Right renal cortex interstitium (tissue), 3 donors: ENCODE measurements at places on chromosomes 1 and 21. TPM values are rescaled to one million over a fixed set of nuclear protein-coding genes. Genes with fewer than 3 reads are reported as not detected.

The BEND5 gene
- polyA plus RNA-seq, result 28.3 TPM

The RNU1-2 gene
- polyA plus RNA-seq, result not detected

The KLHDC9 gene
- polyA plus RNA-seq, result 16.4 TPM

The RAB42 gene
- 2.6 TPM for polyA plus RNA-seq

The A3GALT2 gene
- not detected for polyA plus RNA-seq

The TNFSF18 gene
- polyA plus RNA-seq, result 0.23 TPM

The CDCA8 gene
- 18.3 TPM for polyA plus RNA-seq

The NIBAN1 gene
- polyA plus RNA-seq, result 3.7 TPM

The NTNG1 gene
- 33.7 TPM for polyA plus RNA-seq

The CFHR5 gene
- not detected for polyA plus RNA-seq

The SERINC2 gene
- 38.6 TPM for polyA plus RNA-seq

The CHD5 gene
- polyA plus RNA-seq, result 0.35 TPM

The CFAP410 gene
- polyA plus RNA-seq, result 15.4 TPM

The TEDDM1 gene
- polyA plus RNA-seq, result 0.11 TPM

The FAM151A gene
- 24.2 TPM for polyA plus RNA-seq

The MCOLN3 gene
- 9.4 TPM for polyA plus RNA-seq

The MAP3K7CL gene
- 6.3 TPM for polyA plus RNA-seq

The METTL13 gene
- 31.9 TPM for polyA plus RNA-seq

The PBX1 gene
- 146 TPM for polyA plus RNA-seq

The SRSF4 gene
- 98.5 TPM for polyA plus RNA-seq

The PIGV gene
- polyA plus RNA-seq, result 19.2 TPM

The S100A9 gene
- polyA plus RNA-seq, result 22.1 TPM

The SNAP47 gene
- polyA plus RNA-seq, result 43.0 TPM

The MPC2 gene
- 207 TPM for polyA plus RNA-seq

The TMEM81 gene
- 4.5 TPM for polyA plus RNA-seq

The AADACL3 gene
- polyA plus RNA-seq, result not detected

The GCSAML gene
- polyA plus RNA-seq, result 0.71 TPM

The CLCA4 gene
- polyA plus RNA-seq, result not detected

The UBE2J2 gene
- 42.1 TPM for polyA plus RNA-seq

The SUSD4 gene
- 16.6 TPM for polyA plus RNA-seq

The KRTAP20-3 gene
- not detected for polyA plus RNA-seq

The TNFRSF4 gene
- polyA plus RNA-seq, result 0.93 TPM

The MDM4 gene
- 22.0 TPM for polyA plus RNA-seq

The GMEB1 gene
- polyA plus RNA-seq, result 17.1 TPM

The RYR2 gene
- 1.2 TPM for polyA plus RNA-seq

The FAM78B gene
- polyA plus RNA-seq, result 1.2 TPM

The GPR157 gene
- 1.4 TPM for polyA plus RNA-seq

The OR2T33 gene
- not detected for polyA plus RNA-seq

The ADAMTSL4 gene
- 9.6 TPM for polyA plus RNA-seq

The WASF2 gene
- polyA plus RNA-seq, result 140 TPM

The LRRIQ3 gene
- 4.7 TPM for polyA plus RNA-seq

The SPATC1L gene
- 11.2 TPM for polyA plus RNA-seq

The AMY2B gene
- 28.0 TPM for polyA plus RNA-seq

The BNIPL gene
- 2.5 TPM for polyA plus RNA-seq

The NTRK1 gene
- 1.3 TPM for polyA plus RNA-seq

The ANGPTL1 gene
- polyA plus RNA-seq, result 7.8 TPM

The CNR2 gene
- polyA plus RNA-seq, result 0.08 TPM

The TEX50 gene
- not detected for polyA plus RNA-seq
